Panc1 (cell line): ENCODE measurements at places on chromosomes 6 and 20. TPM values are rescaled to one million over a fixed set of nuclear protein-coding genes. Genes with fewer than 3 reads are reported as not detected.

Gene SNX21
- 25.7 TPM for total RNA-seq

Gene DAAM2
- not detected for total RNA-seq

Gene JAG1
- 21.2 TPM for total RNA-seq

Gene COL9A1
- total RNA-seq, result not detected

Gene HDAC2
- 206 TPM for total RNA-seq

Gene CSNK2A1
- 191 TPM for total RNA-seq

Gene CDH26
- total RNA-seq, result 0.46 TPM

Gene PDE7B
- total RNA-seq, result 0.03 TPM

Gene BMP6
- total RNA-seq, result 13.6 TPM

Gene OXT
- not detected for total RNA-seq

Gene LY86
- not detected for total RNA-seq

Gene CDC40
- 37.0 TPM for total RNA-seq

Gene HTR1E
- total RNA-seq, result not detected

Gene NEDD9
- total RNA-seq, result 0.28 TPM

Gene NHSL1
- total RNA-seq, result 20.6 TPM

Gene PLCB1
- 0.59 TPM for total RNA-seq

Gene C20orf144
- not detected for total RNA-seq

Gene C20orf202
- total RNA-seq, result not detected

Gene PPP1R16B
- total RNA-seq, result 0.92 TPM

Gene LRRC73
- 2.9 TPM for total RNA-seq

Gene BHLHE23
- not detected for total RNA-seq

Gene SEC63
- 172 TPM for total RNA-seq

Gene NOX3
- not detected for total RNA-seq

Gene WFDC10B
- total RNA-seq, result not detected

Gene PRDM1
- 2.6 TPM for total RNA-seq

Gene MYBL2
- 138 TPM for total RNA-seq

Gene OR2H2
- total RNA-seq, result not detected

Gene HLA-DQA2
- not detected for total RNA-seq

Gene SMIM26
- 54.6 TPM for total RNA-seq

Gene PLTP
- total RNA-seq, result 17.7 TPM
